ENCODE measurements at places on chromosomes 2 and 18.

GRCh38 chr18:50374220-50374752 lies 560 bp upstream of the SKA1 start:
- DNase-seq, result no peak

- DNase-seq, result no peak
Observed at GRCh38 chr2:238985041-238985729, 137.3 kb downstream of the TWIST2 start.

GRCh38 chr18:57869221-57869620 lies 66.1 kb upstream of the ATP8B1 start:
- no peak for DNase-seq

DNA sequence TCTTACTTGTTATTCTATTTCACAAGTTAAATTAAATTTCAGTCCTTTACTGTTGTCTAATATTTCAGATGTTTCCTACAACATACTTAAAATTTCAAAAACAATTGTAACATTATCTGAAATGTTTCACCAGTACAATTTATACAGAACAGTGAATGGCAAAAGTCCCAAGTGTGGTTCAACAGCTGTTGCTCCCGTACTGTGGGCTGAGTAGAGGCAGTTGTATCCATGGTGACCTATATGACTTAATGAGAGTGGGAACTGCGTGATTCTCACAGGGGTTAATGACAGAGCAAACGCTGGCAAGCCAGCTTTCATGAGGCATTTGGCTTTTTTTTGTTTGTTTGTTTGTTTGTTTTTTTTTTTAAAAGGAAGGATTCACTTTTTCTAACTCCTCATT lies 5.3 kb upstream of the PLCL1 start:
- no peak for DNase-seq

DNA sequence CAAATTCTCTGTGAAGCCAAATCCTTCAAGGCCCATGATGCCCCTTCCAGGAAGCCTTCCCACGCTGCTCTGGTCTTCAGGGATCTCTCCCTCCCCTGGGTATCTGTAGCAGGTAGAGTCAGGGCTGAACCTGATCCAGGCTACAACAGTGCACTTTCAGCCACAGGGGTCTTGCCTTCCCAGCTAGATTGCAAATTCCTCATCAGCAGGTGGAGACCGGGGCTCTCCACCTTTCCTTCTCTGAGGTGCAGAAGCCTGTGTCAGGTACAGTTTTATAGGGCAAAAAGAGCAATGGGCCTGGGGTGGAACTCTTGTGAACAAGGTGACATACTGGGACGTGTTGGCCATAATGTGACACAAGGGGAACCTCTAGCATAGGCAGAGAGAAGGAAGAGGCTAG lies 312.9 kb downstream of the MYCN start:
- DNase-seq, result no peak

- DNase-seq, result no peak
Observed at GRCh38 chr18:35348001-35348400, 3.8 kb upstream of the ZNF24 start.

Measured in NCI-H187 treated with DMSO at 0.1 percent for 48 hours (cell line).